ENCODE measurements at places on chromosomes 13 and 19.

GRCh38 chr13:113656831-113657671, 947 bp downstream of the ATP4B start:
- DNase-seq = no peak

GRCh38 chr19:17963936-17964691, 2.8 kb upstream of the KCNN1 start:
- DNase-seq = no peak

DNA sequence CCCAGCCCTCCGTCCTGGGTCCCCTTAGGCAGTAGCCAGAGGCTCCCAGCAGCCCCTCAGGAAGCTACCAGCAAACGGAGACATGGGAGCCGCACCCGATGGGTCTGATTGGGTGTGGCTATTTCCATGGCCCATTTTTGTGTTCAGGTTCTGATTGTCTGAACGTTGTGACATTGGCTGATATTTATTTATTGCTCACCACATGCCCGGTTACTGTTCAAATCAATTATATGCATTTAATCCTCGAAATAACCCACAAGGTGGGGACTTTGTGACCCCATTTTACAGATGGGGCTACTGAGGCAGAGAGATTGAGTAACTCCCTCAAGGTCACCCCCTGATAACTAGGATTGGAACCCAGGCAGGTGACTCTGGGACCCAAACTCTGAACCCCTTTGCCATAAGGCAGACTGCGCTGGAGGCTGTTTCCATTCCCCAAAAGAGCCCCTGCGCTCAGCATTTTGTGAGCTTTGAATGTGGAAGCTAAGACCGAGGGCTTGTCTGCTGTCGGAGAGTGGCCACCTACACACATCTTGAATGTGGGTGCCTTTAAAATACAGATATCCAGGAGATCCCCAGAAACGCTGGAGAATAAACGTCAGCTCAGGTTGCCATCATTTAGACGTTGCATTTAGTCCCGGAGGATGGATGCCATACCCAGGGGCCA, 13.6 kb upstream of the MCF2L start:
- no peak for DNase-seq

DNA sequence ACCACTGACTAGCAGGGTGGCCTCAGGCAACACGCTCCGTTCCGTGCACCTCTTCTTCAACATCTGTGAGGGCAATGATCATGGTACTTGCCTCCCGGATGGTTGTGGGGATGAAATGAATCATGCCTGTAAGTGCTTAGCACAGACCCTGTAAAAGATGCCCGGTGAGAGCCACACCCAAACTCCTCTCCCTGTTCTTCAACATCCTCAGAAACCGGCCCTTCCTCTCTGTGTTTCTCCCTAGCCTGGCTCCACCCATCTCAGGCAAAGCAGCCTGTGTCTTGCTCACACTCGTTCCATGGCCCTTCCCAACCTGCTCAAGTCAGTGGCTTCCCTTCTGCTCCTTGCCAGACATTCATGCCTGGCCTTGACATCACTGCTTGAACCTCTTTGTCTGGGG, 5.8 kb upstream of the DMKN start:
- DNase-seq = no peak

DNA sequence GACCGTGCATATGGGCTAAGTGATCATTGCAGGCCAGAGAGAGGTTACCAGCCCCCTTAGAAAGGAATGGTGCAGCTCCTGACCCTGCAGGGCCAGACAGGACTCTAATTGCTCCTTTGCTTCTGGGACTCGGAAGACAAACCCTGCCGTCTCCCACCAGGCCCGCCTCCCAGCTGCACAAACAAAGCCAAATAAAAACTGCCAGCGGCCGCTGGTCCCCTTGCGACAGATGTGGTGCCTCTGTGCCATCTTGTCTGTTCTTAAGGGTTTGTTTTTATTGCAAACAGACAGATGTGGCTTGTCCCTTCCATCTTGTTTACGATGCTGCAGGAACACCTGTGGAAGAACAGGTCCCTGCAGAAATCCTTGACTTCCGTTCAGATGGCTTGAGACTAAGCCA, 434.4 kb upstream of the TSHZ3 start:
- DNase-seq = no peak

GRCh38 chr19:30449673-30450072, 77.5 kb downstream of the ZNF536 start:
- DNase-seq = no peak

GRCh38 chr13:88978607-88979006, 1307.4 kb downstream of the SLITRK5 start:
- no peak for DNase-seq

- no peak for DNase-seq
These were observed 2.9 kb upstream of the CCDC9 start for GRCh38 chr19:47253467-47253881.

GRCh38 chr19:3184847-3185460, 776 bp upstream of the NCLN start:
- DNase-seq = no peak

GRCh38 chr19:37074819-37075362, 3.3 kb upstream of the ZNF420 start:
- DNase-seq = no peak

- no peak for DNase-seq
These were observed 1.1 kb downstream of the MAB21L1 start for GRCh38 chr13:35475212-35475959.

DNA sequence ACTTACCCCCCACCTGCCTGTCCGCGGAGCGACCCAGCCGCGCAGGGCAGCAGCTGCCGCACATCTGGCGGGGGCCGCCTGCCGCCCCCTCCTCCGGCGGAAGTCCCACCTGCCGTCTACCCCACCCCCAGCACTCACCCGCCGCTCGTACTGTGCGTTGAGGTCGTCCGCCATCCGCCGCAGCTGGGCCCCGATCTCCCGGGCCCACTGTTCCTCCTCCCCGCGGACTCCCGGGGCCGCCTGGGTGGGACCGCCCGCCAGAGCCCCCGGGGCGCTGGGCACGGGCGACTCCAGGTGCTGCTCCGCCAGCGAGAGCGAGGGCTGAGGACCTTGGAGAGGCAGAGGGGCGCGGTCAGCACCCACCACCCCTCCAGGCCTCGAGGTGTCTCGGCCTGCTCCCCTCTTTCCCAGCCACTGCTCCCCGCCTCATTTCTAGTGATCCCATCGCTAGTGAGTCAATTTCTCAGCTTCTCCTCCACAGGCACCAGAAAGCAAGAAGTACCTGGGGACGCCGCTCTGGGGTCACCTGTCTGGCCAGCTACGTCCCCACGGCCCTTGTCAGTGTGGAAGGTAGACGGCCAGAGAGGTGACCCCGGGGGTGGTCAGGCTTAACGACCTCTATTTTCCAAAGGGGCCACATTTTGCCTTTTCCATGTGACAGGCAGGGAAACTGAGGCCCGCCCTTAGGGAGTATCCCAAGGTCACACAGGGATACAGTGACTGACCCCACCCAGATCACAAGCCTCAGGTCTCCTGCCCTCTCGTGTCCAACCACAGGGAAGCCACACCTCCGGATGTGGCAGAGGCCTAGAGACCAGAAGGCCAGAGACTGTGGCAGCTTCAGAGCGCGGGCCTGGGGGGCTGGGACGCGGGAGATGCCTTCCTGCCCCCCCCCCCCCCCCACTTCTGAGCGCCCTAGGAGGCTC, 4.3 kb downstream of the BBC3 start:
- DNase-seq = no peak

DNA sequence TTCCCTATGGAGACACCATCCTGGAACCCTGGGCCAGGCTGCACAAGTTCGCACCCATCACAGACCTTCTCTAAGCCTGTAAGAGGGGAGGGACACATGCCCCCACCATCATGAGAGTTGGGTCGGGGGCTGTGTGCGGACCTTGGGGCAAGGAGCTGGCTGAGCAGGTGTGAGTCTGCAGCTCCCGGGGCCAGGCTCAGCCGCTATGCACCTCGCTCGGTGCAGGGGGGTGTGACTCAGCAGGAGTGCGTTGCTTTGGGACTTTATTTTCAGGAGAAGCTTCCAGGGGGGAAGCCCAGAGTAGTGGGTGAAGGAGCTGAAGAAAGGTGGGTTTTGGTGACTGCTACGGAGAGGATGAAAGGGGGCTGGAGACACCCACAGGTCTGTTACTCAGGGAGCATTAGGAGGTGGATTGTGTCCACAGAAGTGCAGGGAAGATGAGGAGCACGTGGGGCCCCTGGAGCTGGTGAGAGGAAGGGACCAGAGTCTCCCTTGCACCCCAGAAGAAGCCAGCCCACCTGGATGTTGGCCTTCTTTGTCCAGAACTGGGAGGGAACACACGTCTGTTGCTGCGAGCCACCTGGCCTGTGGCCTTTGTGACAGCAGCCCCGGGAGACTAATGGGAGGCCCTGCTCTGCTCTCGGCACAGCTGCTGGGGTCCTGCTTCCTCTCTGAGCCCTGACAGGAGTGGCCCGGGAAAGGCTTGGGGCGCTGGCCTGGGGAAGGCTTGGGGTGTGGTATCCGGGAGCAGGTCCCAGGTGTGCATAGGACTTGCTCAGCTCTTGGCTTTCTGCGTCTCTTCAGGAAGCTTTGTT, 162.6 kb downstream of the TEX29 start:
- no peak for DNase-seq

DNA sequence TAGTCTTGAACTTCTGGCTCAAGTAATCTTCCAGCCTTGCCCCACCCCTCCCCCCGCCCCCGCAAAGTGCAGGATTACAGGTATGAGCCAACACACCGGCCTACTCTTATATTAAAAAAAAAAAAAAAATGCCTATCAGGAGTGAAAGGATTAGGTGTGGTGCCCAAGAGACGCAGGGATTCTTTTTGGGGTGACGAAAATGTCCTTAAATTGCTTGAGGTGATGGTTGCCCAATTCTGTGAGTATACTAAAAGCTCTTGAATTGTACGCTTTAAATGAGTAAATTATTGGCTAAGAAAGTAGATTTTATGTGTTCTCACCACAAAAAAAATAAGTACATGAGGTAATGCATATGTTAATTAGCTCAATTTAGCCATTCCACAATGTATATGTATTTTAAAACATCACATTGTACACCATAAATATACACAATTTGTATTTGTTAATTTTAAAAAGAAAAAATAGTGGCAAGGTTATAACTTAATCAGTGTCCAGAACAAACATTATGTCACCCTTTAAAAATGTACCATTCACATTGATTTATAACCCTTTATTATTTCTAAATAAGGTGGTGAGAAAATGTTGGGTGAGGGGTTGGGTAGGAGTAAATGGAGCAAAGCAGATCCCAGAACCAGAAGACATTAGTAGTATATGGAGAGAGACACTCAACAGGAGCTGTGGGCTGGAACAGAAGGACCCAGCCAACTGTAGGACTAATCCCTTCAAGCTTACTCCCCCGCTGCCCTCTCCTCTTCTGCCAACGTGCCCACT, 3.9 kb downstream of the IGSF23 start:
- no peak for DNase-seq

GRCh38 chr13:70844391-70845108, 736.3 kb upstream of the KLHL1 start:
- no peak for DNase-seq

DNA sequence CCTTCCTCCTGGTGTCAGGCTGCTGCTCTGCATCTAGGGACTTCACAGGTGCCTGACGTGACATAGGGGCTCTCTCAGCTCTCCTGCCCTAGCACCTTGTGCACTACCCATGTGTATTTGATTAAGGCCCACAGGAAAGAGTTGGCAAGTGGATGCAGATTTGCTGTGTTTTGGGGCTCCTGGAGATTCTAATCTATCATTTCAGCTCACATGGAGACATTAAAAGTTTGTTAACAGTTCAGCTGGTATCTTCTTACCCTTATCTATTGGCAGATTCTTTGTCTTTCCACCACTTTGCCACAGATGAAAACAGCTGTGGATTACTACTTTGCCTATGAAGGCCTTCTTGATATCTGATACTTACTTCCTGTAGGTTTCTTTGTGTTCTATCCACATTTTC, 41.9 kb downstream of the WASF3 start:
- DNase-seq = no peak

DNA sequence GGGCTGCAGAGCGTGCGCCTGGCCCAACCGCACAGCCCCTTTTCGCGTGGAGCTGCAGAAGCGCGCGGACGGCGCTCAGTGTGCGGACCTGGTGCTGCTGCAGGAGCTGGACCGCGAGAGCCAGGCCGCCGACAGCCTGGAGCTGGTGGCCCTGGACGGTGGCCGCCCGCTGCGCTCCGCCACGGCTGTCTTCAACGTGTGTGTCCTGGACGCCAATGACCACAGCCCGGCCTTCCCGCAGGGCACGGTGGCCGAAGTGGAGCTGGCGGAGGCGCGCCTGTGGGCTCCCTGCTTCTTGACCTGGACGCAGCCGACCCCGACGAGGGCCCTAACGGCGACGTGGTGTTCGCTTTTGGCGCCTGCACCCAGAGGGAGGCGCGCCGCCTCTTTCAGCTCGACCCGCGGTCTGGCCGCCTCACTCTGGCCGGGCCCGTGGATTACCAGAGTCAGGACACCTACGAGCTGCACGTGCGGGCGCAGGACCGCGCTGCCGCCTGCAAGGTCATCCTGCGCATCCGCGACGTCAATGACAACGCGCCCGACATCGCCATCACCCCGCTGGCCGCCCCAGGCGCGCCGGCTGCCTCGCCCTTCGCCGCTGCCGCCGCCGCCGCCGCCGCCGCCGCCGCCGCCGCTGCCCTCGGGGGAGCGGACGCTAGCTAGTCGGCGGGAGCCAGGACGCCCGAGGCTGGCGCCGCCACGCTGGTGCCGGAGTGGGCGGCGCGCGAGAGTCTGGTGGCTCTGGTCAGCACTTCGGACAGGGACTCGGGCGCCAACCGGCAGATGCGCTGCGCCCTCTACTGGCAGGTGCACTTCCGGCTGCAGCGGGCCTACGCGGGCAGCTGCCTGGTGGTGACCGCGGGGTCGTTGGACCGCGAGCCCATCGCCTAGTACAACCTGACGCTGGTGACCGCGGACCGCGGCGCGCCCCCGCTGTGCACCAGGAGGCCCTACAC, 172.2 kb downstream of the OLFM4 start:
- no peak for DNase-seq

GRCh38 chr13:53126841-53127245, 98.2 kb downstream of the OLFM4 start:
- DNase-seq = no peak

DNA sequence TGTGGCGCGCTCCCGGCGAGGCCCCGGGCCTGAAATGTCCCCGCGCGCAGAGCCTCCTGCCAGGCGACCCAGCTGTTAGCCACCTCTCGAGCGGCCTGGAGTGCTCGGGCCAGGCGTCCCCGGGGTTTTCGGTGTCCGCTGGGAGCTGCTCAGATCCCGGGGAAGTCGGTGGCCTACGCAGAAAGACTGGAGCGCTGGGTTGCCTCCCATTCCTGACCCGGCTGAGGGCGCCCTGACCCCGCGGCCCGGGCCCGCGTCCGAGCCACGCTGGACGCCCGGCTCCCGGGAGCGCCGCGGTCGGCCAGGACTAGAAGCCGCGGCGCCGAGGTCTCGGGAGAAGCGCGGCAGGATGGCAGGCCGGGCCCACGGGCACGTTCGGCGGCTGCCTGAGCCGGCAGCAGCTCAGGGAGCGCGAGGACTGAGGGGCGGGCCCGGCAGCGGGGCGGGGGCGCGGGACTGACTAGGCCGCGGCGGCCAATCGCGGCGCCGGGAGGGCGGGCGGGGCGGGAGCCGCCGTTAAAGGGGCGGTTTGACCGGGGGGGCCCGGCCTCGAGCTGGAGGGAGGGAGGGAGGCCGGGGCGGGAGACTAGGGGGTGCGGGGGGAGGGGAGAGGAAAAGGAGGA, 1.3 kb upstream of the ZIC2 start:
- DNase-seq = no peak

DNA sequence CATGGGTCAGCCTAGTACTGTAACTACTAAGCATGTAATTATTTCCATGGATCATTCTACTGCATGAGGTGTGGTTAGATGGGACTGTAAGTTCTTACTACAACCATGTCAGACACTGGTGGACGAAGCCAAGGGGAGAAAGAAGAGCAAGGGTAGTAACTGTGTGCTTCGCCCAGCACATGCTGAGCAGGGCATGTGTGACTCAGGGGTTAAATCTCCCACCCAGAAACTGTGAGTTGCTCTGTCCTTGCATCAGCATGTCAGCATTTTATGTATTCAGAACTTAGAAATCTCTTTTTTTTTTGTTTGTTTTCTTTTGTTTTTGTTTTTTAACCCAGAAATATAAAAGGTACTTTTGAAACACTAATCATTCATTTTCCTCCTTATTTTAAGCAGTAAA, 436.6 kb upstream of the KLF12 start:
- DNase-seq = no peak

All from stimulated activated CD8-positive, alpha-beta memory T cell treated with anti-CD3 and anti-CD28 coated beads, Interleukin-2, amount 100 ng/mL, for 1 hour (primary cell).